ENCODE measurements at places on chromosomes 2 and 18.

- DNase-seq = no peak
Measured at GRCh38 chr2:37588316-37588777, 83.1 kb downstream of the CDC42EP3 start.

- DNase-seq = no peak
Measured at GRCh38 chr2:64342195-64343099, 111.5 kb upstream of the LGALSL start.

DNA sequence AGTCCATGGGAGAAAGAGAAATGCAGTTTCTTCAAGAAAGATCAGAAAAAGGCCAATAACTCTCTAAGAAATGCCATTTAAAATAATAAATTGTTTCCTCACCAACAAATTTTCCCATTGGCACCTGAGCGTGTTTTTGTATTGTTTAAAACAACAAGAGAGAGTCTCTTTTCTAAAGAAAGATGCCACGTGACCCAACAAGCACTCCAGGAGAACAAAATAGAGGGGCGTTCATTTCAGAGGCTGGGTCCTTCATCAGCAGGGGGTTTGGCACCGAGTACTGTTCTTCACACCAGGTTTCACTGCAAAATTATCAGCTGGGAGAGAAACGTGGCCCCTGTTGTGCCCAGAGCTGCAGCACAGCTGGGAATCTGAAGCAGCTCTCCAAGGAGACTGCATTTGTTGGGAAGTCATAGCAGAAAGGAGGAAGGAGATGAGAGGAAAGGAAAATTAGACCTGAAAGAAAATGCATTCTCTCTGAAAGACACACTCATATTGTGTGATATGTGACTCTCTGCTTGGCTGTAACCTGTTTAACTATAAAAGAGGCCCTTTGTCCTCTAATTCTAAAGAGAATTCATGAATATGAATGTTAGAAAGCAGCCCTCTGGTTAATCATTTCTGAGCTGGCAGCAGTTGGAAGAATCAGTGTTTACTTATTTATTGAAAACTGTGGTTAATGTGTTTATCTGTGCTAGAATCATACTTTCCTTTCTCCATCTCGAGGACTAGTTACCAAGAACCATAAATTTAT, 205.3 kb upstream of the CDH20 start:
- DNase-seq = no peak

DNA sequence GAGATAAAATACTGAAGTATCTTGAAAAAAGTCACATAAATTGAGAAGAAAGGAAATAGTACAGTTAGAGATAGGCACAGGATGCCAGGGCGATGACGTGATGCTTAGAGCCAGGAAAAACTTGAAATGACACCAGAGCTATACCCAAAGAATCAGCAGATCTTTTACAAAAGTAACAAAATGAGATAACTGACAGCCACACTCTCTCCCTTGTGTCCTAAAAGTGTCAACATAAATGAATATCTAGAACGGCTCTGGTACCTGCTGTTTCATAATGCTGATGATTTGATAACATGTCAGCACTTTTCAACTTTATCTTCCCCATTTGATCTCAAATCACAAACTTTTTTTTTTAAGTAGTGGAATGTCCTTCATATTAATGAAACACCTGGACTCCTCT, 45.6 kb upstream of the ZC3H15 start:
- no peak for DNase-seq

GRCh38 chr2:38499548-38500282, 103.0 kb downstream of the HNRNPLL start:
- DNase-seq = no peak

GRCh38 chr2:149438330-149438960, 108.1 kb downstream of the LYPD6 start:
- no peak for DNase-seq

- DNase-seq = no peak
Measured at GRCh38 chr2:6866275-6866671, 566 bp upstream of the CMPK2 start.

All from SK-N-MC (cell line).